ENCODE measurements at places on chromosomes 1 and 21. TPM values are rescaled to one million over a fixed set of nuclear protein-coding genes. Genes with fewer than 3 reads are reported as not detected.
A peak's percentile ranks its signal among the peaks of the same experiment; 100 is the strongest.

- no peak for DNase-seq
These were observed 1.1 kb upstream of the LCK start for GRCh38 chr1:32249831-32250525.

DNA sequence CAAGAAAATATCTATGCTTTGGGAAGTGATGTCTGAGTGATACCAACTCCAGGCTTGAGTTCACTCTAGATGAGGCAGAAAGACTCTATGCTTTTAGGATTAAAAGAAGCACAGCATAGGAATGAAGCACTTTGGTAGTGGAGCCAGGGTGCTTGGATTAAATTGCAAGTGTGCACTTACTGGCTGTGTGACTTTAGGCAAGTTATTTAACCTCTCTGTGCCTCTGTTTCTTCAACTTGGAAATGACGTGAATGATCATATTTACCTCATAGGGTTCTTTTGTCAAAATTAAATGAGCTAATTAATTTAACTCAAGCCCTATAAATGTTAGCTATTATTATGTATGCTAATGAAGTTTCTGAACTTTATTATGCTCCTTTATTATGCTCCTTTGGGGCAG lies 446.1 kb downstream of the TTLL7 start:
- no peak for DNase-seq

GRCh38 chr1:79827446-79827845 lies 820.9 kb upstream of the ADGRL4 start:
- DNase-seq = no peak

GRCh38 chr1:59638231-59638711 lies 176.5 kb upstream of the HOOK1 start:
- peak; percentile 4 for DNase-seq

DNA sequence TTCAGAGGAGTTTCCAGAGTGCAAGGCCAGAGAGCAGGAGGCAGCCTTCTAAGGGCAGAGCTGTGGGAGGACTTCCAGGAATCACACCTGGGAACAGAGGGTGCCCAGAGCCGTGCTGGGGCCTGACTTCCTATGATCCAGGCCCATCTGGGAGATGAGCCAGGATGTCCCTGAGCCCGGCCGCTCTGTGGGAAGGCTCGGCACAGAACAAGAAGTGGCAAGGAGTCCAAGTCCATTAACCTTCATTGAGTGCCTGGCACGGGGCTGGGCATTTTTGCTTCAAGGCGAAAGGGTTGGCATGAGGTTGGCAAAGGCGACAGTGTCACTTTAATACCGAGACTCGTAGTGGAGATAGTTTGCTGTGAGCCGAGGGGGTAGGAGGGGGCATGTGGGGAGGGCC lies 18.2 kb downstream of the TMEM201 start:
- no peak for DNase-seq

- no peak for DNase-seq
These were observed 2.8 kb downstream of the DNAJC8 start for GRCh38 chr1:28229996-28230395.

- no peak for DNase-seq
These were observed 57.0 kb upstream of the TNFSF18 start for GRCh38 chr1:173107696-173108095.

DNA sequence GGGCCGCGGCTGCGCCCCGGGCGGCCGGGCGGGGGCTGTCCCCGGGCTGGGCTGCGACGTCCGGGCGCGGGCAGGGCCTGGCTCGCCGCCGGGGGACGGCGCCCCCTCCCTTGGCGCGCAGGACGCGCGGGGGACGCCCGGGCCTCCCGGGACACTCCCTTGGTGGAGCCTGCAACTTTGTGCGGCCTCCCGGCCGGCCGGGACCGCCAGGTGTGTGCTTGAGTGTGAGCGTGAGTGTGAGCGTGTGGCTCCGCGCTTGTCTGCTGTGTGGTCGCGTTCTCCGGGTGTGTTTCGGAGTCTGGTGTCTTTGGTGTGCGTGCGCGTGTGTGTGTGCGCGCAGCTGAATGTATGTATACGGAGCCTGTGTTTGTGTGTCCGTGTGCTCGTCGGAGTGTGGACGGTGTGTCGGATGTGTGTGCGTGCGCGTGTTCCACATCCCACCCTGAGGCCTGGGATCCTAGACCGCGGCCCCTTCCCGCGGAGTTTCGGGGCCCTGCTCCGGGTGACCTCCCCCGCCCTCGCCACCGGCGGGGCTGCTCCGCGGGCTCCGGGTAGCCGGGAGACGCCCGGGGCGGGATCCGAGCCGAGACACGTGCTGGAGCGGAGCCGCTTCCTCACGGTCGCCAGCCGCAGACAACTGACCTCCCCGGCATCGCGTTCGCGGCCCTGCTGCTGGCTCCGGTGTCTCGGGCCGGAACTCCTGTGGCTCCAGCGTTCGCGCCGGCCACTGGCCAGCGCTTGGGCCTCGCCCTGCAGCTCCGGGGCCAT lies 1.7 kb downstream of the PTPRU start:
- DNase-seq = no peak

DNA sequence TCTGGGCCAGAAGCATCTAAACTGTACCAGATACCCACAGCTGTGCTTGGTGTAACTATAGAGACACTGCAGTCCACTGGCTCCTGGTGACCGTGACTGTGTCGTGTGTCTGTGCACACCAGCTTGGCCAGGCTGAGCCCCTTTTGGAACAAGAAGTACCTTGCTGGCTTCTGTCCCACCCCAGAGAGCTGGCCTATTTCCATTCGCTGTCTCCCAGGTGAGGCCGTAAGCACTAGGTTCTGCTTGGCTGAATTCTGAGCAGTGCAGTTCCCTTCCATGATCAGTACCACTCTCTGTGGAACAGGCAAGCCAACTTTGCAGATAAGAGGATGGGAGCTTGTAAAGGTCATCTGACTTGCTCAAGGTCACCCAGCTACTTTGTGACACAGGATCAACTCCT lies 119.9 kb upstream of the DNAH14 start:
- no peak for DNase-seq

- DNase-seq = no peak
These were observed 95.1 kb upstream of the WLS start for GRCh38 chr1:68327414-68327813.

DNA sequence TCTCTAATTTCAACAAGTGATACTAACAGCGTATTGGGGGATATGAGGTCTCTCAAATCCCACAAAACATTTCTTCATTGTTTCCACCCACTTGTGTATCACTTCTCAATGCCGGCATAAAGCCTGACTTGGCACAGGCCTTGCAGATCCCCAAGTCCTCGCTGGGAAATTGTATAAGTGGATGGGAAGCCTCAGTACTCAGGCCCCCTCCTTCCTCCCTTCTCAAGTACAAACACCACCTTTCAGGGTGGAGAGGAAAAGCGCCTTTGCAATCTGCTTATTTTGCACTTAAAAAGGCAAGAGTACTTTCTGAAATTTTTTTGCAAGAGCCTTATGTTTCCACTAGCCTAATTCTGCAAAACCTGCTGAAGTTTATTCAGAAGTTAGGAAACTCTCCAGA lies 25.8 kb upstream of the KLHDC8A start:
- DNase-seq = no peak

TCHH gene
- 0.27 TPM for total RNA-seq

POLR3C gene
- total RNA-seq = 61.3 TPM

All from SK-MEL-5 (cell line).